Hepatocyte (in vitro differentiated cells): ENCODE measurements at places on chromosomes 16 and 17. TPM values are rescaled to one million over a fixed set of nuclear protein-coding genes. Genes with fewer than 3 reads are reported as not detected.

DNA sequence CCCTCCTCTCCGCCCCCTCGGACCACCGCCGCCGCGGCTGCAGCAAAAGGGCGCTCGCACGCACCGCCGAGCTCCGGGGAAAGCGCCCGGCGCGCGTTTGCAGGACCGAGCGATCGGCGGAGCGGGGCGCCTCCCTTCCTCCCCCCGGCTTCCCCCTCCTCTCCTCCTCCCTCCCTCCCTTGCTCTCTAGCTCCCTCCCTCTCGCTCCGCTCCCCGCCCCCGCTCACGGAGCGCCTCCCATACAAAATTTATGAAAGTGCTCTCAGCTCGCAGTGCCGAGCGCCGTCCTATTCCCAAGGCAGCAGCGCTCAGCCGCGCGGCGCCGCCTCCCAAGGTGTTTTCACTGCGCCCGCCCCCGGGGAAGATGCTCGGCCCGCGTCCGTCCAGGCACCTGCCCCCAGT lies at the start of gene RTN4RL1:
Gene RTN4RL1 (minus strand): TSS at position 115 of the 402 bp plus-strand sequence. CDS start 469 bp downstream, outside the sequence.
- no peaks in the 10 kb centered on the region for H3K36me3 ChIP-seq
- peaks cover 64% of the 10 kb centered on the region for H3K27me3 ChIP-seq
- H3K4me1 ChIP-seq, result peaks cover 19% of the 10 kb centered on the region

GRCh38 chr17:80318166-80318565 lies 57.5 kb downstream of the RNF213 start:
- H3K4me1 ChIP-seq, result no peaks in the 10 kb centered on the region
- no peaks in the 10 kb centered on the region for H3K36me3 ChIP-seq
- no peak overlapping the region for H3K4me3 ChIP-seq
- H3K27ac ChIP-seq, result no peak overlapping the region
- no peak for DNase-seq

GRCh38 chr16:27389272-27389961 lies 12.6 kb upstream of the IL21R start:
- H3K4me3 ChIP-seq, result no peak overlapping the region
- no peak for DNase-seq
- H3K27ac ChIP-seq, result no peak overlapping the region
- H3K4me1 ChIP-seq, result no peaks in the 10 kb centered on the region

DNA sequence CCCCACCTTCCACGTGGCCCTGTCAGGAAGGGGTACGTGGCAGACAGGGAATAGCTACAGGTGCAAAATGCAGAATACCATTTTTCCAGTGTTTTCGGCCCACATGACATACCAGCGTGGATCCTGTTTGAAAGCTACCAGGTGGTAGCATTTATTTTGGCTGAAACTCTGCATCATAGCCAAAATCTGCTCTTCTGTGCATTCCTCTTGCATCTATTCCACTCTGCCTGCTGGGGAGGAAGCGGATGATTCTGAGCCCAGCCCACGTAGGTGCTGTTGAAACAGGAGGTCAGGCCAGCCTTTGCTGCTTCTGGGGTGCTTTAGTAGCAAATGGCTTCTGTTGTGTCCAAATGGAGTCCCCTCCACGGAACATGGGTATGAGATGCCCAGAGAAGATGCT lies 670.9 kb upstream of the EEF2KMT start:
- H3K27me3 ChIP-seq, result no peaks in the 10 kb centered on the region
- no peaks in the 10 kb centered on the region for H3K36me3 ChIP-seq
- H3K27ac ChIP-seq, result no peak overlapping the region
- H3K4me1 ChIP-seq, result no peaks in the 10 kb centered on the region
- DNase-seq, result no peak

DNA sequence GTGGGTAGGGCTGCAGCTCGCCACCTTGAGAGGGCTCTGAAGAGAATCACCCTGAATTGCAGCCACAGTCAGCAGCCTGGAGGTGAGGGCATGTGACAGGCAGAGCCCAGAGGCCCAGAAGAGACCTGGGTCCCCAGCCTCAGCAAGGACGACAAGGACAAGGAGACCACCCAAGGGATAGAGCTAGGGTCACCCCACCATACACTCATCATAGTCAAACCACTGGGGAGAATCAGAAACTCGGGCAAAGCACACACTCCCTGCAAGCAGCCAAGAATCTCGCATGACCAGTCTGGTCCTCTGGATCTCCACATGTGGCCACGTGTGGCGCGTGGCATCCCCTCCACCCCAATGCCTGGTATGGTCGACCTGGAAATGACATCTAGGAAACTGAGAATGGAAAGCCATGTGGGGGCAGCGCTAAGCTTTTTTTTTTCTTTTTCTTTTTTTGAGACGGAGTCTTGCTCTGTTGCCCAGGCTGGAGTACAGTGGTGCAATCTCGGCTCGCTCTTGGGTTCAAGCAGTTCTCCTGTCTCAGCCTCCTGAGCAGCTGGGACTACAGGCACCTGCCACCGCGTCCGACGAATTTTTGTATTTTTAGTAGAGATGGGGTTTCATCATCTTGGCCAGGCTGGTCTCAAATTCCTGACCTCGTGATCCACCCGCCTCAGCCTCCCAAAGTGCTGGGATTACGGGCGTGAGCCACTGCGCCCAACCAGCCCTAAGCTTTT lies 4.6 kb upstream of the SPHK1 start:
- no peak overlapping the region for H3K27ac ChIP-seq
- DNase-seq, result no peak
- H3K4me3 ChIP-seq, result no peak overlapping the region
- peaks cover 6% of the 10 kb centered on the region for H3K27me3 ChIP-seq

Gene NATD1
- total RNA-seq, result 5.0 and 5.4 TPM in 2 replicates

- no peak overlapping the region for H3K27ac ChIP-seq
- H3K4me3 ChIP-seq, result no peak overlapping the region
- H3K36me3 ChIP-seq, result no peaks in the 10 kb centered on the region
- no peaks in the 10 kb centered on the region for H3K27me3 ChIP-seq
- H3K4me1 ChIP-seq, result peaks cover 8% of the 10 kb centered on the region
Observed at GRCh38 chr16:57615813-57616212, 12.6 kb upstream of the ADGRG1 start.

GRCh38 chr17:61218438-61218837 lies 181.2 kb upstream of the TBX2 start:
- no peak overlapping the region for H3K27ac ChIP-seq
- no peaks in the 10 kb centered on the region for H3K27me3 ChIP-seq
- DNase-seq, result no peak
- no peaks in the 10 kb centered on the region for H3K36me3 ChIP-seq
- peaks cover 4% of the 10 kb centered on the region for H3K4me1 ChIP-seq

Gene GLIS2
- 3.6 TPM in 2 replicates for total RNA-seq

GRCh38 chr16:87593710-87594258 lies 8.5 kb upstream of the JPH3 start:
- H3K27ac ChIP-seq, result no peak overlapping the region
- peaks cover 20% of the 10 kb centered on the region for H3K27me3 ChIP-seq
- DNase-seq, result no peak

Gene IGSF6
- 0.56 and 0.70 TPM in 2 replicates for total RNA-seq

DNA sequence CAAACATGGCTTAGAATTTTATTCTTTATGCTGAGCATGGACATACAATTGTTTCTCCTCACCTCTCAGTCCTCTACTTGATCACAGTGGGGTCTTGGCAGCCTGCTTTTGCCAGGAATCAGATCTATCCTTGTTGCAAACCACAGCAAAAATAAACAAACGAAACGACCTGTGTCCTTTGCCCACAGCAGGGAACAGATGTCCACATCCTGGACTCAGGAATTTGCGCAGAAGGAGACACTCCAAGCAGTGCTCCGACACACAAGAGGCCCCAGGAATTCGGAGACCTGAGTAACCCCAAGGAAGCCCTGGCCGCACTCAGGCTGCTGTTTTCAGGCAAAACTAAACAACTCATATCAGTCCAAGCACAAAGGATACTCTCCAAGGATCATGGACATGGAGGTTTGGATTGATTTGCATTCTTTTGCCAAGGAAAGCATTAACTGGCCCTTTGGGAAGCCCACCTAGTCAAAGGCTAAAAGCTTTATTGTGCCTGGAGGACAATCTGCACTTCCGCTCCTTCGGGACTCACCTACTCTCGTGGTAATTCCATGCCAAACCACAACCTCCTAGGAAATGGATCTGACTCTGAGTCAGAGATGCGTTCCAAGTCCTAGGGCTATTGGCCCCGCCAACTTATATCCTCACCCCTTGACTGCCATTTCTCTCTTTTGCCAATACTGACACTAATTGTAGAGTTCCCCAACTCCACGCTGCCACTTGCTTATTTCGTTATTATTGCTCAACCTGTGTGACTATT lies 271.1 kb upstream of the CDH11 start:
- no peaks in the 10 kb centered on the region for H3K36me3 ChIP-seq
- no peaks in the 10 kb centered on the region for H3K4me1 ChIP-seq
- no peak overlapping the region for H3K27ac ChIP-seq
- no peak for DNase-seq
- H3K4me3 ChIP-seq, result no peak overlapping the region
- H3K27me3 ChIP-seq, result no peaks in the 10 kb centered on the region

GRCh38 chr16:46986896-46987295 lies 13.4 kb upstream of the DNAJA2 start:
- no peak overlapping the region for H3K27ac ChIP-seq
- H3K36me3 ChIP-seq, result no peaks in the 10 kb centered on the region
- no peaks in the 10 kb centered on the region for H3K27me3 ChIP-seq
- no peaks in the 10 kb centered on the region for H3K4me1 ChIP-seq

- H3K27me3 ChIP-seq, result peaks cover 4% of the 10 kb centered on the region
- H3K4me1 ChIP-seq, result no peaks in the 10 kb centered on the region
Observed at GRCh38 chr17:8412089-8412488, 14.5 kb upstream of the RNF222 start.

- H3K4me3 ChIP-seq, result no peak overlapping the region
- H3K4me1 ChIP-seq, result peaks cover 13% of the 10 kb centered on the region
- peak overlapping the region; percentile 55 for H3K27ac ChIP-seq
Observed at GRCh38 chr17:83144421-83145357, 65.3 kb downstream of the METRNL start.

Gene CIBAR2
- 0.13 TPM in 1 of 2 replicates, not detected in the other for total RNA-seq

Gene ATP2A3
- 2.4 and 4.1 TPM in 2 replicates for total RNA-seq
